GM06990 (cell line): ENCODE measurements at places on chromosomes 16 and 17.

DNA sequence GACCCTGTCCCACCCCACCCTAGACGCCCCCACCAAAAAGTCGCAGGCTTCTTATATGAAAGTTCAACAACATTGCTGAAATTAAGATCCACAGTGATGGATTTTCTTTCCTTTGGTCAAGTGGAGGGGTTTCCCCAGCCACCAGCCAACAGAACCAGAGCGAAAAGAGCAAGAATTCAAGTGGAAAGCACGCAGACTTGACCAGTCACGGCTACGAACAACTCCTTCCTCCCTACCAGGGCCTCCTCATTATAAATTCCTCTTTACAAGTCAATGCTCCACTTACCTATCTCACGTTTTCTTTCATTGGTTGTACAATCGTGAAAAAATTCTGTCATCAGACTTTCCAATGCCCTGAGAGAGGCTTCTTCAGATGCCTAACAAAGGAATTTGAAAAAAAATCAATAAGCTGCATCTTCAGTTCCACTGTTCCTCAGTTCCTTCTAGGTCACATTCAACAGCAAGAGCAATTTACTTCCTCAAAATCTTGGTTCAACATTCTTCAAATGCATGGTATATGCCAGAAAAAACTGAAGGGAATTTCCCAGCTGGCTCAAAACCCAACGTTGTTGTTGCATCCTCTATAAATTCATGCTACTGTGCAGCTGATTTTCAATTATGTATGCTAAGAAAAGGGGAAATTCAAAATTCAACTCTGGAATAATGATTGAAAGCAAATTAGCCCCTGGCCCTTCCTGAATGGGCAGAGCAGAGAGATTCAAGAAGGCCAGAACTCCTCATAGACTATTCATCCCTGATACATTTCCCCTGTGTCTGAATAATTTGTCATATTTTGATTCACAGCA is 30.9 kb downstream of the XPO6 start:
- DNase-seq, result peak; percentile 31

DNA sequence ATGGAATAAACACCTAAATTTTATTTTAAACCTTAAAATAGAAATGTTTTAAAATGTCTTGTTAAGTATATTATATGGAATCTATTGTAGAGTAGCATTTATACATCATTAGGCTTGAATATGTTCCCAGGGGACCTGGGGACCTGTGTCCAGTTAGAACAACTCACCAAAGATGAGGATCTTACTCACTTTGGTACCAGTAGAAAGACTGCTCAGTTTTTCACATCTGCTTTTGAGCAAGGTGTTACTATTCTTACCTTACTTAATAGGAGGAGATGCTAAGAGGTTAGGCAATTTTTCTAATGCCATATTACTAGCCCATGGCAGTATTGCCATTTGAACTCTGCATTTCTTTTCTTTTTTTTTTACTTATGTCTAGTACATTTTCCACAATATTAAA is 14.7 kb downstream of the STXBP4 start:
- DNase-seq, result no peak

DNA sequence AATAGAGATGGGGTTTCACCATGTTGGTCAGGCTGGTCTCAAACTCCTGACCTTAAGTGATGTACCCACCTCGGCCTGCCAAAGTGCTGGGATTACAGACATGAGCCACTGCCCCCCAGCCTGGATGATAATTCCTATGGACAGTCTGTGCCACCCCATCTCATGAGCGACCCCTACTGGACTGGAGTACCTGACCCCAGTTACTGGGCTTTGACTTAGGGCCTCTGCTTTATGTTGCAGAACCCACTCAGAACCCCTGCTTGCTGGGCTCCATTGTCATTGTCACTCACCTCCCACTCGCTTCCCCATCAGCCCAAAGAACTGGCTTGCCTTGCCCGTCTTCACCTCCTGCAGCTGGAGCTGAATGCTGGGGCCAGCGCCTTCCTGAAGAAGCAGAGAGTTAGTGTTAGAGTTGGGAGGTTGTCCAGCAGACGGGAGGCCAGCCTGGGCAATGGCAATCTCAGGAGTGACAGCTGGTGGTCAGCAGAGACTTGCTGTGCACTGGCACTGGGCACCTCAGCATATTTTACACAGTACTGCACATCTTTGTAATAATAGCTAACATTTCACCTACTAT is 4.0 kb downstream of the TAC4 start:
- no peak for DNase-seq

DNA sequence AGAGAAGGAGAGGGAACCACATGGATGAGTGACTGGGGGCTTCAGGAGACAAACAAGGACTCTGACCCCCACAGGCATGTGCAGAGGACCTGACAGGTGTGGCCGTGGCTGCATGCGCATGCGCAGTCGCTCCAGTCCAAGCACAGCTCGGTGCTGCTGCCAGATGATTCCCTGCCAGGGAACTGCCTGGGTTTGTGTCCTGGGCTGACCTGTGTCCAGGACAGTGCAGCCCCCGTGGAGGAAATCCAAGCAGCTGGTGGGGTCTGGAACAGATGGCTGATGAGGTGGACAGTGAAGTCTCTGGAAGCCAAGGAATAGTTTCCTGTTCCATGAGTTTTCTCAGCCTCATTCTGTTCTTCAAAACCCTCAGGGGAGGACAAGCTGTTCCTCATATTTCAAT is 27.3 kb downstream of the LASP1 start:
- no peak for DNase-seq

DNA sequence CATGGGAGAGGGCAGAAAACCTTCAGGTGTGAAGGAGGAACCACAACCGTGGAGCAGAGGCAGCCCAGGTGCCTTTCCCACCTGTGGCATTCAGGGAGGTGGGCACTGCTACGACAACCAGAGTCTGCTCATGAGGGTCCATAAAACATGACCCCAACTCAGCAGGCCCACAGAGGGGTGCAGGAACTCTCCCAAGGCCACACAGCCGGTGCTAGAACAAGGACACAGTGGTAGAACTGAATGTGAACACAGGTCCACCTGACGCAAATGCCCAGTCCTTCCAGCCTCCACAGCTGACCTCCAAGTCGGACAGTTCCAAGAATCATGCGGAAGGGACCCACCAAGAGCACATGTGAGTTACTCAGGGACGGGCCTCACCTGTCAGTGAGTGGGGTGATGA is 76.4 kb downstream of the DNAH17 start:
- no peak for DNase-seq
